ENCODE measurements at places on chromosomes 5 and 9.

- no peak for DNase-seq
These were observed 1.3 kb upstream of the NRARP start for GRCh38 chr9:137303151-137303892.

DNA sequence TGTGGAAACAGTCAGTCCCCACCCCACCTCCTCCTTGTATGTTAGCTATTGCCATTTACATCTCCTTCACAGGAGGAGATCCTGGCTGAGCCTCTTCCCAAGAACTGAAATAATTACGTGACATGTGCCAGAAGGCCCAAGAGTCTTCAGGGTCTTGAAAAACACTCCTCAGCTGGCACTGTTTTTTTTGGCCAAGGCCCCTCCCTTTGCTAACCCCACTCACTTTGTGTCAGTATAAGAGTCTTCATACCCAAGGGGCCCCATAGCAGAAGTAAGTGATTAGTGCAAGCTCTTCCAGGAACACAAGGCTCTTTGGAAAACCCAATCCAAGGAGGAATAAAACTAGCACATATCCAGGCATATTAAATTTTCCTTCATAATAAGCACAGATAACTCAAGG is 5.7 kb upstream of the LARP1 start:
- DNase-seq: no peak

- DNase-seq: no peak
These were observed 3.3 kb downstream of the SLC46A2 start for GRCh38 chr9:112887381-112887780.

DNA sequence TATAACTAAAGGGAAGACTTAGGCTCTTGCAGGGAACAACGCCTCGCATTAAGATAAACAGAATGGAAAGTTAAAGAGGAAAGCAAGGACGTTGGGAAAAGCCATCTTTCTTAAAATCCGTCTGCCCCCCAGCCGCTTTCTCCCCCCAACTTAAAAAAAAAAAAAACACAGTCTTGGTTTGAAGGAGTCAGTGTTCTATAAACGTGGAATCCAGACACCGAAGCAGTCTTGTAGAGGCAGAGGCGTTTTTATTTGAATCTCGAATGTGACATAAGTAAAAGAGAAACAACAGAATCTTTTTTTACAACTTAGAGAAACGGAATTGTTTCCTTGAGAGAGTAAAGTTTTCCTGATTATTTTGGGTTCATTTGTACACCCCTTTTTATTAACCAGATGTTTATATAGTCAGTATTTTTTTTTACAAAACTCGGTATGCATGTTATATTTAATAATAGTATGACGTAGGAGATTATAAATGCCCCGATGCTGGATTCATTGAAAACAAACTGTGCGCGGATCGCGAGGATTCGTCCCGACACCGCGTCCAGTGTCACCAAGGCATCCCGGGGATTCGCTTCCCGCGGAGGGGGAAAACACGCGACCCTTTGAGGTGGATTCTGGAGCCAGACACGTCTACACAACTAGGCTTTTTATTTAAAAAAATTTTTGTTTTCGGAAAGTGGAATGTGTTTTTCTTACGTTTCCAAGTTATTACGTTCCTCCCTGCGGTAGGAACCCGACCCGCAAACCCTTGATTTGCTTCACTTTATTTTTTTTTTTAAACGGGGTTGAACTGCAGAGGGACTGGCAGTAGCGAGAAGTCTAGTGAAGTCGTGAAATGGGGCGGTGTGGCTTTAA is 6.7 kb downstream of the PTCH1 start:
- DNase-seq: no peak

DNA sequence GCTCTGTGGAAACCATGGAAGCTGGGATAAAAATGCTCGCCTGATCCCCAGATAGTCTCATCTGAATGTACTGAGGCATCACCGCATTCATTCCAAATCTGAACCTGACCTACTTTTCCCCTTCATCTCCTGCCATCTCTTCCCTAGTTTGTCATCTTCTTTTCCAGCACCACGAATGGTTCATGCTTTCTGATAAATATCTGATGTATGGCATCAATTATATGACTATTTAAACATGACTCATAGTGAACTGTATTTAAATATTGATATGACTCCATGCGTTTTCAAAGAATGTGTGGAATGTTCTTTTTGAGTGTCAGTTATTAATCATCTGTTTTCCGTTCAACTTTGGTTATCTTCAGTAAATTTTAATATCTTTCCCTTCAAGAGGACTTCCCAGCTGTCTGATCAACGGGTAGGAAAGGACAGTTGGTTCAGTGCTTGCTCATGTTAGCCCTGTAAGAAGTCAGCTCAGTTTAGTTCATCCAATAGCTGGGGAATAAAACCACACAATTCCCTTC is 21.1 kb downstream of the BASP1 start:
- DNase-seq: no peak

GRCh38 chr9:133383438-133383837 is 7.3 kb downstream of the STKLD1 start:
- DNase-seq: no peak

DNA sequence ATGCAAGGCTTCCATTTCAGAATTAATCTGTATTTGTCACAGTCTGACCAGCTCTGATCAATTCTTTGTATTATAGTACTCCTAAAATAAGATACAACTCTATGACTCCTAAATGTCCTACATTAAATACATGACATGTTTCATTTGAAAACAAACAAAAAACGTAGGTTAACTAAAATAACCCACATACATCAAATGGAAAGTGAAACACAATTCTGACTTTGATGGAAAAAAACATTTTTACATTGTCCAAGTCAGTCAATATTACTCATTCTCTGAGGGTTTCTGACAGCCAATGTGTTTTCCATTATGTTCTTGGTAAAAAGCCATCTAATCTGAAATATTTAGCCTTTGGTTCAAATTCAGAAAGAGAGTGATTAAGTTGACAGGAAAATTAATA is 8.7 kb downstream of the HMGCS1 start:
- DNase-seq: no peak

DNA sequence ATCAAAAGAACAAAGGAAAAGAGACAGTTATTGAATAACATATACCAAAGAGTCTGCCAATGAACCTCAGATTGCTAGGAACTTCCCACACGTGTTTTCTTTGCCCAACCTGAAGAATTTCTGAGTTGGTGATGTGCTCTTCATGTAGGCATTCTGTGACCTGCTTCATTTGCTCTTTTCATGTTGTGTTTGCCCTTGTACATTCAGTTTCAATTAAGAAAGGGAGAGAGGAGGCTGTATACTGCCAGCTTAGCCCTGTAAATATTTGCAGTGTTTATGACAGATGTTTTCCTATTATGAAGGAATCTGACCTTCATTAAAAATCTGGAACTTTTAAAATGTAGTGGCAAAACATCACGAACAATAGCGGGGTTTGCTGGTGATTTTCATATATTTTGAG is 168.5 kb downstream of the GAS1 start:
- DNase-seq: no peak

DNA sequence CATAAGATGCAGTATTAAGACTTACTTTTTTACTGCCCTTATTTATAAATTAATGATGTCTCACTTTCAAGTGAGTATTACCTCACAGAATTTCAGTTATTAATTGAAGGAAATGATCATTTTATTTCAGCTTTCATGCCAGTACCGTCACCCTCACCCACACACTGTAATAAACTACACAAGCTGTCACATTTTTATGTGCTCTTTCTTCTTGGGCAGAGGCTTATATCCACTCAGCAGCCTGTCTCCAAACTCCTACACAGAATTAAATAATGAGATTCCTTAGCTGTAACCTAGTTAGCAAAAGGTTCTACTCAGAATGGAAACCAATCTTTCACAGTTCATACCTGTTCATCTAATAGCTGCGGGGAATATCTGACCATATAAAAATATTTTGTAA is 1915.8 kb upstream of the CDH6 start:
- no peak for DNase-seq

- DNase-seq: no peak
These were observed 132.9 kb downstream of the ADGRV1 start for GRCh38 chr5:90691533-90691932.

DNA sequence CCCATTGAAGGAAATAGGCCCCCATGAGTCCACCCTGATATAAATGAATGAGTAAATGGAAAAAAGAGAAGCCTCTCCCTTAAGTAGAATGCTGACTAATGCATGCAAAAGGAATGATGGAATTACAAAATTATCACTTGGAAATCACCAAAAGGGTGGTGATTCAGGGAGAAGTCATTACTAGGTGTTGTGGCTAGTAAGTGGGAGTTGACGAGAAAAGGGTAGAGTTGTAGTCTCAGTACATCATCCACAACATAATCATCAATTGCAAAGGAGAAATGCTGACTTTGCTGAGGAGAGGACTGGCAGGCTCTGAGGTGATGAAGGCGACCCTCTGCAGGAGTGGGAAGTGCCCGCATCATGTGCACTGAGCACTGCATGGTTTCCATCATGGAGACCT is 201.5 kb upstream of the S1PR3 start:
- no peak for DNase-seq

GRCh38 chr5:35741971-35742370 is 114.7 kb upstream of the IL7R start:
- DNase-seq: no peak

DNA sequence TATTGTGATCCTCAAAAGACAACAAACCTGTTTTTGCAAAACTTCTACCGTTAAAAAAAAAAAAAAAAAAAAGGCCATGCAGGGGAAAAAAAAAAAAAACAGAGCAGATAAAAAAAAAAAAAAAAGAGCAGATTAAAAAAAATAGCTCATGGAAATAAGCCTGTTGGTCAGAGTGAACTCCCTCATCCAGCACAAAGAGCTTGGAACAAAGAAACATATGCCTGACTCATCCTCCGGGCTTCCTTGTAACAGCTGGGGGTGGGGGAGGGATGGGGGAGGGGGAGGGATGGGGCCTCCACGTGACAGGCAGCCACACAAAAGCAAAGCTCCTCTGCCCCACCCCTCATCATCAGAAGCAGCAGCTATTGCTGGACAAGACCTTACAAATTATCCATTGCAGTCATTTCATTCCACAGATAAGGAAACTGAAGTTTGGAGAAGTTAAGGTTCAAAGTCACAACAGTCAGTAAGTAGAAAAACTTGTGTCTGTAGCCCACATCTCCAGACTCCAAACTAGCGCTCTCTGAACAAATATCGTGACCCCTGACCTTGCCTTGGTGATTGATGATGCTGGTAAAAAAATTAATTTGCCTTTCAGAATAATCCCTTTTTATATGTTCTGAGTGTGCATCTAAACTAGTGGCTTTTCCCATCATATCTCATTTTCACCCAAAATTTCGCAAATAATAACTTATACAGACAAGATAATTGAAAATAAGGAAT is 38.9 kb downstream of the SLC35D2 start:
- peak; percentile 17 for DNase-seq

GRCh38 chr5:151020304-151021110 is at the start of gene GPX3:
TSS of gene GPX3 (plus strand) at chr5:151020591. CDS start at chr5:151020655, 64 bp downstream.
- peak; percentile 87 for DNase-seq

- DNase-seq: no peak
These were observed 1.4 kb upstream of the N4BP3 start for GRCh38 chr5:178111925-178112324.

DNA sequence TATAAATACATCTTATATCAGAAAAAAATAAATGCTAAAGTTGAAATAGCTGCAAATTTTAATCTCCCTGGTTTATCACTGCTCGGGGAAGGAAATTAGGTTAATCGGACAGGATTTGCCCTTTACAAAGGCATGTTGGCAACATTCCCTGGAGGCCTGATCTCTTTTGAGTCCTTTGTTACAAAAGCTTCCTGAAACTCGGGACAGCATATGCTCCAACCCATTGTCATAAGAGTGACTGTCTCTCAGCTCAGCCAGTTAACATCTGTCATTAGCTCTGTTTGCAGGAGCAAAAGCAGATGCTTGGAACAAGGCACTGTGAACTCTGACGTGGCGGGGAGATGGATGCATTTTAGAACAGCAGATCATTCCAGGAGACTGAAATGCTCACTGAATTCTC is 80.6 kb downstream of the MYO10 start:
- DNase-seq: peak; percentile 27

DNA sequence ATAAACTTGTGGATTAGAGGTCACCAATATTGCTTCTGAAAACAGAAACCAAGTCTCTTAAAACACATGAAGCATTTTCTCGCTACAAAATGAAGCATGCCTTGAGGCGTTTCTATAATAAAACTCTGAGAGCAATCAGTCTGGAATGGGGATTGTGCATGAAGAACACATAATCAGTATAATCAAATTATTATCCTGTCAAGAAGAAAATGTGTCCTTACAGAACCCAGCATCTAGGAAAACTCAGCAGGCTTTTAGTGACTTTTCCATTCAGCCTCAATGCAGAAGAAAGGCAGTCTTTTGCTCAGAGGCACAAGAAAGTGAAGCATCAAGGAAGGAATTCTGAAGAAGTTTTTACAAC is 121.9 kb downstream of the CDH18 start:
- DNase-seq: no peak

DNA sequence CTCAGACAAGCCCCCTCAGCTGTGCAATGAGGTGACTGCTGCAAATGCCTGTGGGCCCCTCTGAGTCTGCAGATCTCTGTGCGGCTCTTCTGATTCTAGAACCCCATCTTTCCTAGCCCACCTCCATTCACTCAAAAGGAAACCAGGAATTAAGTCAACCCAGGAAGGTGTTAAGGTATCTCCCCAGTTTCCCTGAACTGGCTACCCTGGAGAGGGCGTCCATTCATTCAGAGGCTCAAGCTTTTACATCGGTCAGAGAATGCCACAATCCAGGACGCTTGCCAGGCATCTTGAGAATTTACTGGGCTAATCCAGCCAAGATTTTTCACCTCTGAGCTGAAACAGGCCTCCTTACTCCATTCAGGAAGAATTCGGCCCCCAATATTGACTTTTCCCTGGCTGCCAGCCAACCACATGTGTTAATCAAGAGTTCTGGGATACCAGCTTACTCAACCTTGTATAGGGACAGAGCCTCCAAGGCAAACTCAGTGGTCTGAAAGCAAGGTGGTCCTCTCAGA is 889 bp upstream of the ADAMTS12 start:
- no peak for DNase-seq

DNA sequence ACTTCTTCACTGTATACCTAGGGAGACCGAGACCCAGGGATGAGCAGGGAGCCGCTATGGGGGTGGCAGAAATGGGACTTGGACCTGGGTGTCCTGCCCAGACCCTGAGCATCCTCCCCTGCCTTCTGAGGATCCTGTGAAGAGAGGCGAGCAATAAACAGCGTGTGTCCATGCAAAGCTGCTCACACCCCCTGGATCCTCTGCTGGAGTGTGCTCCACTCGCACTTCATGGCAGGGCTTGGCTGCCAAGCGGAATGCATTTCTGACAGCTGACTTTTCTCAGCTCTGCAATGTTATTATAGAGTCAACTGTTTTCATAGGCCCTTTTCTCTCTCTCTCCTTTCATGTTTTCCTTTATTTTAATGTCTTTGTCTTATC is 31.0 kb upstream of the ALDH1B1 start:
- no peak for DNase-seq

Measured in SK-N-DZ (cell line).